ENCODE measurements at places on chromosomes 11 and 22. TPM values are rescaled to one million over a fixed set of nuclear protein-coding genes. Genes with fewer than 3 reads are reported as not detected.

Gene MS4A6E
- total RNA-seq: not detected

Gene SULT4A1
- total RNA-seq: under 0.01 TPM

Gene POLD3
- 11.8 TPM for total RNA-seq

Gene OR51I1
- not detected for total RNA-seq

Gene CFAP68
- total RNA-seq: 7.3 TPM

Gene MIOX
- not detected for total RNA-seq

Gene SYT7
- total RNA-seq: 0.19 TPM

Gene MS4A8
- total RNA-seq: not detected

Gene UCP3
- total RNA-seq: 0.38 TPM

Gene NXPE1
- not detected for total RNA-seq

Gene ARHGAP8
- 0.28 TPM for total RNA-seq

Gene RASSF10
- 0.19 TPM for total RNA-seq

Measured in regular cardiac myocyte (primary cell).